ENCODE measurements at places on chromosomes 4 and X. TPM values are rescaled to one million over a fixed set of nuclear protein-coding genes. Genes with fewer than 3 reads are reported as not detected.

DNA sequence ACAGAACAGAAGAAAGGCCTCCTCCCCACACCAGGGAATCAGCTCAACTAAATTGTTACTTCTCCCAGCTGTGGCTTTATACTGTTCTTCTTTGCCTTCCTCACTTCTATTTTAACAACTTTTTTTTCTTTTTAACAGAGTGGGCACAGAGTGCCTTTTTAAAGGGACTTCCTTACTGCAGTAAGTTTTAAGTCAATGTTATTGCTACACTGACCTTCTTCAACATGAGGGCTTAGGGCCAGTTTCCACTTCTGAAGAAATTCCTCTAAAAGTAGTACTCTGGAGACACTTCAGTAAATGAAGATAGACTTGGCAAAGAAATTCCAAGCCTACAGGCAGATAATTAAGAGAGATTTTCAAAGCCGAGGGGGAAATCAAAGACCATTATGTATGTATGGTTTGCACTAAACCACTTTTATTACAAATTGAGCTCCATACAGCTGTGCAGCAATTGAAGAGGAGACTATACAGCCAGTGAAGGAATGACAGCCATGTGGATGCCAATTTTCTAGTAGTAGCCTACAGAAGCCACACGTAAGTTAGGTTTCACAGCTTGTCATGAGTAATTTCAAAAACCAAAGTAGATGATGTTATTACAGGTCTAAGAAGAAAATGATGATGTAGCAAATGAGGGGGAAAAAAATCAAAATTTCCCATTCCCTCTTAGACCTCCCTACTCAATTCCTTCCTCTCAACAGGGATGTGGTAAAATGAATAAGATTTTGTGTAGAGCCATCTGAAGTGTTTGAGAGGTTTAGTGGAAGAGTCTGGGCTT, 36.9 kb upstream of the RASGEF1B start:
- no peak overlapping the region for H3K27ac ChIP-seq
- no peaks in the 10 kb centered on the region for H3K36me3 ChIP-seq
- DNase-seq, result no peak
- no peak overlapping the region for H3K4me3 ChIP-seq
- peaks cover 12% of the 10 kb centered on the region for H3K27me3 ChIP-seq

Gene SYP
- total RNA-seq, result 1.5 TPM

Gene SLC6A14
- total RNA-seq, result not detected

Gene CPLX1
- not detected for total RNA-seq

GRCh38 chr4:139403462-139403861, 50.5 kb upstream of the RAB33B start:
- no peak overlapping the region for H3K4me3 ChIP-seq
- DNase-seq, result no peak
- H3K4me1 ChIP-seq, result no peaks in the 10 kb centered on the region
- peaks cover 25% of the 10 kb centered on the region for H3K36me3 ChIP-seq
- H3K27me3 ChIP-seq, result no peaks in the 10 kb centered on the region

GRCh38 chr4:150581641-150582051, 305 bp upstream of the MAB21L2 start:
- peak; percentile 90 for DNase-seq
- no peaks in the 10 kb centered on the region for H3K27me3 ChIP-seq
- H3K36me3 ChIP-seq, result peaks cover 22% of the 10 kb centered on the region
- H3K4me3 ChIP-seq, result peak overlapping the region; percentile 99
- peak overlapping the region; percentile 98 for H3K27ac ChIP-seq

Gene SPATA4
- total RNA-seq, result 0.76 TPM

- H3K4me1 ChIP-seq, result no peaks in the 10 kb centered on the region
- H3K36me3 ChIP-seq, result no peaks in the 10 kb centered on the region
- DNase-seq, result no peak
Observed at GRCh38 chr4:91812319-91812718, 491.4 kb upstream of the GRID2 start.

Gene AKAP4
- total RNA-seq, result not detected
